ENCODE measurements at places on chromosomes 12 and 14. TPM values are rescaled to one million over a fixed set of nuclear protein-coding genes. Genes with fewer than 3 reads are reported as not detected.

GRCh38 chr12:71439362-71439612 is 311 bp upstream of the LGR5 start:
- no peak for DNase-seq

- DNase-seq: no peak
Observed at GRCh38 chr12:119198440-119198839, 19.7 kb downstream of the HSPB8 start.

GRCh38 chr12:125243811-125244210 is 178.6 kb downstream of the AACS start:
- no peak for DNase-seq

DNA sequence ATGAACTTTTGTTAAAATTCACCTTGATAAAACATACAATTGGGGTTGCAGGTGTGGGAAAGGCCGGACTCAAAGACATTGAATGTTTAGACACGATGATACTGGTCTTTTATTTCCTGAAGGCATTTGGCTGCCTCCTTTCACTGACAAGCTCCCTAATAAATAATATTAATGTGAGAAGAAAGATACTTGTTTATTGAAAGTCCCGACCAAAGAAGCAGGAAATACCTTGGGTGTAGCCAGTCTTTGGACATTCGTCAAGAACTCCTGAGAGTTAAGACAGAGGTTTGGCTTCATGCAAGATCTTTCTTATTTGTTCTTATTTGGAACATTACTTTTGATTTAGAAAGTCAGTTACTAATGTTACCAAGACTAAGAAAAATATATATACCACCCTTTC is 1133.8 kb upstream of the SEL1L start:
- no peak for DNase-seq

GRCh38 chr12:106892075-106892474 is 63.6 kb upstream of the TMEM263 start:
- peak; percentile 59 for DNase-seq

DNA sequence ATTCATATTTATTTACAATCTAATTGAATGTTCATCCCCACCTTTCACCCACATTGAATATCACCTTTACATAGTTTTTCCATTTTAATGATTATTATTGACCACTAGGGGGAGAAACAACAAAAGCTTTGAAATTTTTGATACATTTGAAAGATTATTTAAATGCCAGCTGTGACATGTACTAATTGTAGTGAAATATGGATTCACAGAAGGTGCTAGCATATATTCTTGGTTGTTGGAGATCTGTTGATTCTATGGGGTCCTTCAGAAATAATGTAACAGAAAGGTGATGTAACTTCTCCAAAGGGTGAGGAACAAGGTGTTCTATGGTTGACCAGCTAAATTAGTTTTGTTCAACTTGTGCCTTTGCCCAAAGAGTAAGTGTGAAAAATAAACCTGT is 22.4 kb upstream of the GPR33 start:
- no peak for DNase-seq

- no peak for DNase-seq
Observed at GRCh38 chr12:19872621-19873540, 433.6 kb downstream of the AEBP2 start.

DNA sequence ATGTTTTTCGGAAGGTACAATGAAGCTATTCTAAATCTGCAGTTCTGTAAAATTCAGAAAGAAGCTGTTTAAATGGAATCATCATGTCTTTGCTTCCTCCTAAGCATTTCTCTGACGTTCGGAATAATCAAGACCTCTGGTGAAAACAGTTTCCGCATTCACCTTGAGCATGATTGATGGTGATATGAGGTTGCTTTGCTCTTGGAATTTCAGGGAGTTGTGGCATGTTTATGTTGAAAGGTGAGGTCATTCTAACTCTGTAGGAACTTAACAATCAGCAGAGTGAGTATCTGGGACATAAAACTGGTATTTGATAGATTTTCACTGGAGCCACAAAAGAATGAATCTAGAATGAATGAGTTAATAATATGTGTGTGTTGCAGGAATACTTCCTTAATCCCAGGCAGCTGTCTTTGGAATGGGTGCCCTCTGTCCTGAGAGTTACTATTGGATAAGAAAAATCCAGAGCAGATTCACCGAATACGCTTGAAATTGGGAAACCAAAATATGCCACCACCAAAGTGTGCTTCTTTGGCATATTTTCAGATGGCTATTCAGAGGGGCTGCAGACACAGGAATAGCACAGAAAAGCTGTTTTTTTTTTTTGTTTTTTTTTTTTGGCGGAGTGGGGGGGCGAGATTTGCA is 599.1 kb downstream of the CCER1 start:
- no peak for DNase-seq

GRCh38 chr12:62211510-62211909 is 48.7 kb upstream of the USP15 start:
- DNase-seq: no peak

DNA sequence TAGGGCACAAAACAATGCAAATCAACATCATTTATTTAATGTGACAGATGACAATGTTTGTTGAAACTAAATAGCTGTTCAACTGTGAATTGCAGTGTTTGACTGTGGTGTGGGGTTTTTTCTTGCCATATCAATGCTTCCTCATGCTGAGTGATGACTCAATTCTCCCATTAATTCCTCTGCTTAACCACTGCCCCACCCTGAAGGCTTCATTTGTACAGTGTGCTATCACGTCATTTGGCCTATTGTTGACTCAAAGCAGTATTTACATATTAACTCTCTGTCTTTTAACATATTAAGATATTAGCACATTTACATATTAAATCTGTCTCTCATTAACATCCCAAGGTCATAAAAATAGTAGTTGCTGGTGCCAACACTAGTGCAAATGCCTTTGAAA is 164.8 kb upstream of the NRXN3 start:
- no peak for DNase-seq

- DNase-seq: no peak
Observed at GRCh38 chr14:68966872-68967301, 12.2 kb downstream of the ACTN1 start.

DNA sequence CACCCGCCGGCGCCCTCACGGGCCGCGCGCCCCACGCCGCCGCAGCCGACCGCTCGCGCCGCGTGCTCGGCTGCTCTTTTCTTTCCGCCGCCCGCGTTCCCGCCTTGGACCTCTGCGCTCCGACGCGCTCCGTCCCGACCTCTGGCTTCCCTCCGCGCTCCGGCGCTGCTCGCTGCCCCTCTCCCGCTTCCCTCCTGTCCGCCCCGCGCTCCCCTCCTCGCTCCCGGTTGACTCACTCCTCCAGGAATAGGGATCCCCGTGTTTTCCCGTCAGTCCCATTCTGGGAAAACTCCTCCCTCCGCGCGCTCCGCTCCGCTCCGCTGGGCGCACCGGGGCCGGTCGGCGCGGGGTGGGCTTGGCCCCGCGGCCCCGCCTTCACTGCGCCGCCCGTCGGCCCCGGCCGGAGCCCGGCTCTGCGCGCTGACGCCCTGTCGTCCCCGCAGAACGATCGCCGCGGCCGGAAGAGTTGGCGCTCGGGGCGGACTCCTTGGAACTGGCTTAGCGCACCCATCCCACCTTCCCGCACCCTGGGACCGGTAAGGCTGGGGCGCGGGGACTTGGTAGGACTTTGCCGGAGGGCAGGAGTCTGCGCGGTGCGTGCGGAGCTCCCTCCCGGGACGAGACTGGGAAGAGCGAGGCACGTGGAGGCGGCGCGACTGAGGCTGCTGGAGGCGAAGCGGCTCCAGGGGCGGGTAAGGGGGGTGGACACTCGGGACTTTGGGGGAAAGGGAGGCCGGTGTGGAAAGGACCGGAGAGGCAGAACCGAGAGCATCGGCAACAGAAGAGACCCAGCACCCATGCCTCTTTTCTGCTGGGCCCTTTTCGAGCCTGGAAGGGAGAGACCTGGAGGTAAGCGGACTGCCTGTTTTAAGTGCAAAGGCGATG is 550 bp downstream of the TEAD4 start:
- DNase-seq: peak; percentile 54

GRCh38 chr14:91420686-91421085 is 3.1 kb upstream of the CCDC88C start:
- no peak for DNase-seq

GRCh38 chr12:5172886-5173285 is 129.2 kb downstream of the KCNA5 start:
- no peak for DNase-seq

GRCh38 chr14:55446127-55446736 is 5.8 kb upstream of the TBPL2 start:
- no peak for DNase-seq

GRCh38 chr12:175250-175649 is 38.7 kb downstream of the SLC6A12 start:
- DNase-seq: no peak

- no peak for DNase-seq
Observed at GRCh38 chr14:59376686-59377085, 88.5 kb downstream of the GPR135 start.

GRCh38 chr12:131770120-131770519 is 58.1 kb upstream of the MMP17 start:
- DNase-seq: no peak

GRCh38 chr12:95518944-95519343 is 32.3 kb downstream of the USP44 start:
- DNase-seq: no peak

- no peak for DNase-seq
Observed at GRCh38 chr14:22466491-22466890, 122.5 kb downstream of the DAD1 start.

- DNase-seq: no peak
Observed at GRCh38 chr12:42442888-42443287, 116.9 kb downstream of the PPHLN1 start.

The MAP1LC3B2 gene
- total RNA-seq: 1.9 TPM

The VASH1 gene
- total RNA-seq: 1.6 TPM

The ATP23 gene
- total RNA-seq: 13.9 TPM

The DPPA3 gene
- total RNA-seq: not detected

The TWF1 gene
- 110 TPM for total RNA-seq

The CLEC4D gene
- total RNA-seq: 0.15 TPM
